Cortex of kidney (tissue), 1 donor: ENCODE measurements at places on chromosomes 1 and 21.

GRCh38 chr1:212179394-212180076 lies 105.7 kb upstream of the PPP2R5A start:
- DNase-seq, result no peak

GRCh38 chr1:178434360-178434759 lies 62.4 kb downstream of the CLEC20A start:
- DNase-seq, result no peak

- DNase-seq, result no peak
Measured at GRCh38 chr1:194846488-194846887, 1660.1 kb upstream of the B3GALT2 start.

GRCh38 chr1:242017580-242018233 lies 18.8 kb upstream of the MAP1LC3C start:
- DNase-seq, result no peak

DNA sequence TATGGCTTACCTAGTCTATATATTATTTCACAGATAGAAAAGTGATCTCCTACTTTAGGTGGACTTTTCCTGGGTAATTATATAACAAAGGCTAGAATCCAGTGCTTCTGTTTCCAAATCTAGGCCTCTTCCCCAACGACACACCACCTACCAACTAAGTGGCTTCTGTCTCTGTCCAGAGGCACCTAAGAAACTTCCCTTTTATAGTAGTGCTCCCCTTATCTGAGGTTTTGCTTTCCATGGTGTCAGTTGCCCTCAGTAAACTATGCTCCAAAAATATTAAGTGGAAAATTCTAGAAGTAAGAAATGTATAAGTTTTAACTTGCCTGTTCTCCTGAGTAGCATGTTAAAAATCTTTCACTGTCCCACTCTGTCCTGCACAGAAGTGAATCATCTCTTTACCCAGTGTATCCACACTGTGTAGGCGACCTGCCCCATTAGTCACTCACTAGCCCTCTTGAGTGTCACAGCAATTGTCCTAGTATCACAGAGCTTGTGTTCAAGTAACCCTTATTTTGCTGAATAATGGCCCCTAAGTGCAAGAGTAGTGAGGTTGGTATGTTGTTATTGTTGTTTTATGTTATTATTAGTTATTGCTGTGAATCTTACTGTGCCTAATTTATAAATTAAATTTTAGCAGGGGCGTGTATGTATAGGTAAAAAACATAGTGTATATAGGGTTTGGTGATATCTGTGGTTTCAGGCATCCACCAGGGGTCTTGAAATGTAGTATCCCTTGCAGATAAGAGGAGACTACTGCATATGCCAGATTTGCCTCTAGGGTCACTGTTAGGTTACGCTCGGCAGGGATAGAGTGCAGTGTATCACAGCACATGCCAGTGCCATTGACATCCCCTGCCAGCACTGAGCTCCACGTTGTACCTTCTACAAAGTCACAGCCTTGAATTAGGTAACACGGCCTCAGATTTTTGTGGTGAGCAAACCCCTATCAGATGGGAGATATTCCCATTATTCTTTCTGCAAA lies 14.7 kb upstream of the CD53 start:
- no peak for DNase-seq

GRCh38 chr1:28341591-28341990 lies 12.8 kb downstream of the MED18 start:
- DNase-seq, result no peak

- no peak for DNase-seq
Measured at GRCh38 chr1:114218361-114219171, 64.9 kb upstream of the SYT6 start.
